ENCODE measurements at places on chromosomes 6 and 20.

DNA sequence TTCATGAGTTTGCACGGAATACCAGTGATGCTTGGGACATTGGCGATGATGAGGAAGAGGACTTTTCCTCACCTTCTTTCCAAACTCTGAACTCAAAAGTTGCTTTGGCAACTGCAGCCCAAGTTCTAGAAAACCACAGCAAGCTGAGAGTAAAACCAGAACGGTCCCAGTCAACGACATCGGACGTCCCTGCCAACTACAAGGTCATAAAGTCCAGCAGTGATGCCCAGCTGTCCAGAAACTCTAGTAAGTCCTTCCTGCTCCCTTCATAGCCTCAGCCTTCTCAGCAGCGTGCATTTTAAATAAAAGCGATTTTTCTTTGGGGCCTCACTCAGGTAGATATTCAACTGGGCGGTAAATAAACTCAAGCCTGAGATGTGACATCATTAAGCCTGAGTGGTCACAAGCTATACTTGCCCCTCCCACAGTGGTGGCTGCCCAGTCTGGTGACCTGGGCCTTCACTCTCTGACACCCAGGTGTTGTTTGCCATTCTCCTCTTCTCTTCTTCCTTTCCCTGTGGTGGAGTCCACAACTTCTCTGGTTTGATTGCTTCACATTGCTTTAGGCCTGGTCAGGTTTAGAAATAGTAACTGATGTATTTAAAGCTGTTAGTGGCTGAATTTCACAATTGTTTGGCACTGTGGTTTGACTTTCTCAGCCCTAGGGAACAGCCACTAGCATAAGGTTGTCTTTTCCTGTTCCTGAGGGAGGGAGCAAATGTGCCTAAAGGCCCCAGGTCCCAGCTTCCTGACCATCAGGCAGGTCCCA lies 21.6 kb upstream of the TMEM217 start:
- DNase-seq, result peak; percentile 28

DNA sequence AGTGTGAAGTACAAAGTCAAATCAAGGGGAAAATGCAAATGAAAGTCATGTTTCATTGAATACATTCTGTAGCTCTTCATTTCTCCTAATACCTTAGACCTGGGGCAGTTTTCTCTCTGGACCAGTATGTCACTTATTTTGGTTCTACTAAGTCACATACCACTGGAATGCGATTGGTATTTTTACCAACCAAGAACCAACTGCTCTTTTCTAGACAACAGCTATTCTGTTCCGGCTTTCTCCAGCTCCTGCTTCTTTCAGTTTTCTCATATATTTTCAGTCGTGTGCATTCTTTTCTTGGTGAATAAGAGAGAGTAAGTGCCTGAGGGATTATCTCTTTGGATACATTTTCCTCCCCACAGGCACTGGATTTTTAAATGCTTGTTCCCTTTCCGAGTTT lies 39.2 kb upstream of the SPACA1 start:
- peak; percentile 21 for DNase-seq

- DNase-seq, result no peak
These were observed 419.6 kb upstream of the MARCKS start for GRCh38 chr6:113437566-113437965.

GRCh38 chr6:110355727-110356126 lies 2.4 kb downstream of the METTL24 start:
- no peak for DNase-seq

DNA sequence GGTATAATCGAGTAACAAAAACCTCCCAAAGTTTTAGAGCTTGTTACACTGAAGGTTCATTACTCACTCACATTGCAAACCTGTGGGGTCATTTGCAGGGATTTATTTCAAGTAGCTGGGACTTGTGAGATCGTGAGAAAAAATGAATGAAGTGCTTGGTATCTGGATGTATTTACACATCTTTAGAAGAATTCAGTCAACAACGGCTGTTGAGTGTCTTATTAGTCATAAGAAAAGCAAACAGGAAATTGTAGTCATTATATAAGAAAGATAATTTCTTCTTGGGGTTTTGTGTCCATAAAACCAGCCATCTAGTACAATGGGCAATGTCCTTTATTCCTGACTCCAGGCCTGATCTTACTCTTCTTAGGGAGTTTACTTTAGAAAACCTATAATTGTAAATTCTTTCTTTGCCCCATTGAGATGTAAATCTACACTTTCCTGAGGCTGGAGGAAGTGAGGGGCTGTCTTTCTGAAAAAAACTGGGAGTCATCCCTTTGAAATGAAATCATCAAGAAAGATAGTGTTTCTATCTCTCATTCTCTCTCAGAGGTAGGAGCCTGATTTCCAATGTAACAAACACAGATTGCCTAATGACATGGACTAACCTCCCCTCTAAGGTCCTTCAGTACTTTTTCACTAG lies 202.5 kb upstream of the ASCC3 start:
- peak; percentile 45 for DNase-seq

DNA sequence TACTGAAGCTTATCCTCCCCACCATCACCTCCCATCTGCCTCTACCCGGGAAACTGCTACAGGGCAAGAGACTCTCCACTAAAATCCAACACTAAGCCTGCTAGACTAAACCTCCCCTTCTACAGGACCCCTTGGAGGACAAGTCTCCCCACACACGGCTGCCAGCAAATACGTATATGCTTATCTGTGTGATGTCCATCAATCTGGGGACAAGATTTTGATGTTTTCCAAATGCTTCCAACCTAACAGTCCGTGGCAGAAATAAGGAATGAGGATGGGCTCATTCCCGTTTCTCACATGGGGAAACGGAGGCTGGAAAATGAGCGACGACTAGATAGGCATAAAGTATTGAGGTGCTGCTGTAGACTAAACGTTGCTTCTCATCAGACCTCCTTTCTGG lies 1.8 kb downstream of the KCNK5 start:
- DNase-seq, result no peak

DNA sequence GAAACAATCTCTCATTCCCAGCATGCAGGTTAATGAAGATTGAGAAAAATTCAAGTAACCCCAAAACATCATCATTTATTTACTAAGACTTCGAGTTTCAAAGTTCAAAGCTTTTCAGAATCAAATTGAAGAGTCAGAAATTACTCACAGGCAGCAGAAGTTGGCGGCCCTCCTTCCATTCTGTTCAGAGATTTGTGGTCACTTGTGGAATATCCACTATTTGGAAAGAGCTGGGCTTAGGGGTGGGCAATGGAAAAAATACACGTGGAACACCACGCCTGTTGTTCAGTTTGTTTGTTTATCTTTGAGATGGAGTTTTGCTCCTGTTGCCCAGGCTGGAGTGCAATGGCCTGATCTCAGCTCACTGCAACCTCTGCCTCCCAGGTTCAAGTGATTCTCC lies 108.6 kb upstream of the NAA20 start:
- no peak for DNase-seq

- DNase-seq, result no peak
These were observed 7.5 kb downstream of the CCM2L start for GRCh38 chr20:32017711-32018251.

DNA sequence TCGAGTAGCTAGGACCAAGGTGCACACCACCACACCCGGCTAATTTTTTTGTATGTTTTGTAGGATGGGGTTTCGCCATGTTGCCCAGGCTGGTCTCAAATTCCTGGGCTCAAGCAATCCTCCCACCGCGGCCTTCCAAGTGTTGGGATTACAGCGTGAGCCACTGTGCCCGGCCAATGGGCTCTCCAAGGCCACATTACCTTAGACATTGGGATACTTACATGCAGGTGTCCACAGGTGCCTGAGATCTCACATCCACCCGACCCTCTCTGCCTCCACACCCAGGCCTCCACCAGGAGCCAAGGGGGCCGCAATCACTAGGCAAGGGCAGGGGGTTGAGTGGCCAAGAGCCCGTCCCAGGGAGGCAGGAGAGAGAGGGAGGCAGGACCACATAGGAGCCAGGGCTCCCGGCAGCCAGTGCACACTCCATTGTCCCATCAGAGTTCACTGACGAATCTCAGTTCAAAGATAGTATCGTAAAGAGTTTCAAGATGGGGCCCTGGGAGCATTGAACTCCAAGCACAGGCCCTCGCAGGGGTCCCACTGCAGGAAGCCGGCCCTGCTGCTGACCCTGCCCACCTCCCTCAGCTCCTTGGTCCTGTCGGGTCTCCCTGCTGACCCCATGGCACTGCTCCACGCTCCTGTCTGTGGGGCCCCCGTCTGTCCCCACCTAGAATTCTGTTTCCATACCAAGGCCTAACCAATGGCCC lies 55.3 kb downstream of the SSR1 start:
- no peak for DNase-seq

- no peak for DNase-seq
These were observed 19.7 kb upstream of the HLA-DRB1 start for GRCh38 chr6:32609391-32609730.
